ENCODE measurements at places on chromosomes 12 and 14.

DNA sequence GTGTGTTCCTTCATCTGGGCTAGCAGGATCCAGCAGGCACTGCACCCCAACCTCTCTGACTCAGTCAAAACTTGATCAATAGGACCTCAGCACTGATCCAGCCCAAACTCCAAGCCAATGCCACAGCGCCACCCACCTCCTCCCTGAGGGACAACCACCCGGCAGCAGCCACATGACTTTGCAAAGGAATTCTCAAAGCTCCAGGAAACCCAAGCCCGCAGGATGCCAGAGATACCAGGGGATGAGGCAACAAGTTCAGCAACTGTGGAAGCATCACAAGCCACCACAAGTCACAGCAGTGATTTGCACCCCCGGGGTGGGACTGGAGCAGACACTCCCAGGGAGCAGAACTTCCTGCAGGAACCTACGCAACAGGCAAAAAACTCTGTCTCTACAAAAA is 37.3 kb downstream of the ACTN1 start:
- no peak for DNase-seq

DNA sequence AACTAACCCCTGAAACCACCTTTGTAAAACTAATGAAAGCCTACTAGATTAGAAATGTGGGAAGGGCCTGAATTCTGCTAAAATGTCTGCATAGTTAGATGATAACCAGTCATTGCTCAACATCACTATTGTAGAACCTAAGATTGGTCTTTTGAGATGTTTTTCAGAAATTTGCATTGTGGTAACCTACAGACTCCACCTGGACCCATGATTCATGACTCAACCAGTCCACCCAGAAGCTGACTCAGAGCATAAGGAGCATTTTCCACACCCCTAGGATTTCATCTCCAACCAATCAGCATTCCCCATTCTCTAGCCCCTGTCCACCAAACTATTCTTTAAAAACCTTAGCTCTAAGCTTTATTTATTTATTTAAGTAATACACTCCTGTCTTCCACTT is 30.4 kb upstream of the CHGA start:
- DNase-seq = no peak

DNA sequence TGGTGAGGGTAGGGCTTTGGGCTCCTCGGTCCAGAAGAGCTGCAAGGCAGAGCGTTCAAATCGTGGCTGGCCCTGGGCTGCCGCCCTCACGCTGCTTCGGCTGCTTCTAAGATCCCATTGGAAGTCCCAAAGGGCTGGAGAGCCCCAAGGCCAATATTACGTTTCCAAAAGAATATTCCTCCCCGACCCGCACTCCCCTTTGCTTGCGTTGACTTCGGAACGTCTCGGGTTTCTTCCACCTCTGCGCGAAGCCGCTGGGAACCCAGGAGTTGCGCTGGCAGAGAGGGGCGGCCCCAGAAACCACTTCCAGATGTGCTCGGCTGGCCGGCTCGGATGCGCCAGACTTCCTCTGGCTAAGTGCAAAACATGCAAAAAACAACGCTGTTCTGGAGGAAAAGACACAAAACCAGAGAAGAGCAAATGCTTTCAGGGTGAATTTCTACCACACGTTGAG is at the start of gene GLT8D2:
TSS of gene GLT8D2 (minus strand) at position 285 of the 454 bp plus-strand sequence. CDS start 30,539 bp downstream, outside the sequence.
- no peak for DNase-seq

GRCh38 chr12:113208041-113208934 is 13.0 kb upstream of the TPCN1 start:
- DNase-seq = peak; percentile 58

DNA sequence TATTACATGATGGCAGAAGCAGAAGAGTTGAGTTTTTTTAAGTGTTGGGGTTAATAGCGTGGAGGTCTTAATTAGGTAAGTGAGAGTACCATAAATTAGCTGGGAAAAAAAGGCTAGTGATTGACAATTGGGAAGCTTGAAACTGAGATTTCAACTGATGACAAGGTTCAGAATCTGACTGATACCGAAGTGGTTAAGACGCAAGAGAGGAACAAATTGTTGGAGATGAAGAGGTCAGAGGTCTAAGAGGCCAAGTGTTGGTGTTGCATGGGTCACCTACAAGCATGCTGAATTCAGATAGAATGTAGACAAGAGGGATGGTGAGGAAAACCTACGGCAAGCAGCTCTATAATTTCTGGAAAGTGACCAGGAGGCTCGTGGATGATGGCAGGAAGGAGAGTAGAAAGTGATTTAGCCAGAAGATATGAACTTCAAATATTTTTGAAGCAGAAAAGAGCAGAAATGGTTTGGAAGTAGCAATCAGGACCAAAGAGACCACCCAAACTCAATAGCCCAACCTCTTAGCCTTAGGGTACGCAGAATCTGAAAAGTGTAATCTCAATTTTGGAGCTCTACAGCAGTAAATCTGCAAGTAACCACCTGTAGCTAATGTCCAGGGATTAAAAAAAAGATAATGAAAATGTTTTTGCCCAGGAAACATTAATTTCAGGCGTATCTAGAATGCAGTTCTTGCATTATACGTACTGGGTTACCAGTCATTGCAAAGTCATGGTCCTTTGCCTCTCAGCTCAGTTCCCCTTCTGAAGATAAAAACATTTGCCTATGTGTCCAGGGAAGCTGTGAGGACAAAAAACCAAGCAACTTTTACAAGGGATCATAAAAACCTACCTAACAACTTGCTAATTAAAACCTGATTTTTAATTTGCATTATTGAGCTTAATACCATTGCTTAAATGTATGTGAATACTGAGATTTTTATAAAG is 1.7 kb upstream of the TMPO start:
- DNase-seq = no peak

DNA sequence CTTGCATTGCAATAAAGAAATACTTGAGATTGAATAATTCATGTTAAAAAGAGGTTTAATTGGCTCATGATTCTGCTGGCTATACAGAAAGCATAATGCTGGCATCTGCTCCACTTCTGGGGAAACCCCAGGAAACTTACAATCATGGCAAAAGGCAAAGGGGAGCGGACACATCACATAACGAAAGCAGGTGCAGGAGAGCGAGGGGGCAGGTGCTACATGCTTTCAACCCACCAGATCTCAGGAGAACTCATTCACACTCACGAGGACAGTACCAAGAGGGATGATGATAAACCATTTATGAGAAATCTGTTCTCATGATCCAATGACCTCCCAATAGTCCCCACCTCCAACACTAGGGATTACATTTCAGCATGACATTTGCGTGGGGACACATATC is 172.6 kb downstream of the RASSF9 start:
- no peak for DNase-seq

GRCh38 chr14:34368115-34368970 is 93.7 kb downstream of the SPTSSA start:
- no peak for DNase-seq
